Activated T-cell treated with anti-CD3 and anti-CD28 coated beads for 48 hours (primary cell): ENCODE measurements at places on chromosomes 12 and 14.

- DNase-seq, result no peak
These were observed 9.4 kb downstream of the TNFRSF1A start for GRCh38 chr12:6332459-6332858.

GRCh38 chr12:66852765-66853164 lies 173.9 kb upstream of the GRIP1 start:
- no peak for DNase-seq

DNA sequence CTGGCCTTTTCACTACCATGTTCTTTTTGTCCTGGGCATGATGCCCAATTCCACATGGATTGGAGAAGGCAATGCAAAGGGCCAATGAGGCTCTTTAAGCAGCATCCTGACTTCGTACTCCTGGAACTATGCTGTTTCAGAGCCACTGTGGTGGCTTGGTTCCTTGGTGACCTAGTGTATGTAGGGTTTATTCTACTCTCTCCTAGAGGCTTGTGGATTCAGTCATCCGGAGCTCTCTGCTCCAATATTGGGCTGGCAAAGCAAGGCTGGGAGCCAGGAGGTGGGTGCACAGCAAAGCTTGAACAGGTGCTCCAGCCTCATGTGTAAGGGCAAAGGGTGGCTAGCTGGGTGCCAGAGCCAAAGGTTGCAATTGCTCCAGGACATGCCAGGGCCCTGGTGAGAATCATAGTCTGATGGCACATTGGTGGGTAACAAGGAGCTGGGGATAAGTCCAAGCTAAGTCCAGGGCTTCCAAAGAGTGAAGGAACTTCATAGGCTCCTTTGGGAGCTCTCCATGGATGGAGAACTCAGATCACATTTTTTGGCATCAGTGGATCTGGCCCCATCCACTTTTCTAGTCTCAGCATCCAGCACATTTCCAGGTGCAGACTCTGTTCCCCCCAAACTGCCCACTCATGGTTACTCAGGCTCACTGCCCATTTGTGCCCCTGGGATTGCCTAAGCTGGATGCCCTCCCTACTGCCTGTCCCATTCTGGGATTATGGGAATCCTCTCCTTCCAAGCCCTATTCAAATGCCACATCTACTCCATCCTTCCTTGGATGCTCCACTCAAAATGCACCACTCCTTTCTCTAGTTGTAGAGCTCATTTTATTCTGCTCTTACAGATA lies 253.9 kb downstream of the EMP1 start:
- DNase-seq, result no peak

DNA sequence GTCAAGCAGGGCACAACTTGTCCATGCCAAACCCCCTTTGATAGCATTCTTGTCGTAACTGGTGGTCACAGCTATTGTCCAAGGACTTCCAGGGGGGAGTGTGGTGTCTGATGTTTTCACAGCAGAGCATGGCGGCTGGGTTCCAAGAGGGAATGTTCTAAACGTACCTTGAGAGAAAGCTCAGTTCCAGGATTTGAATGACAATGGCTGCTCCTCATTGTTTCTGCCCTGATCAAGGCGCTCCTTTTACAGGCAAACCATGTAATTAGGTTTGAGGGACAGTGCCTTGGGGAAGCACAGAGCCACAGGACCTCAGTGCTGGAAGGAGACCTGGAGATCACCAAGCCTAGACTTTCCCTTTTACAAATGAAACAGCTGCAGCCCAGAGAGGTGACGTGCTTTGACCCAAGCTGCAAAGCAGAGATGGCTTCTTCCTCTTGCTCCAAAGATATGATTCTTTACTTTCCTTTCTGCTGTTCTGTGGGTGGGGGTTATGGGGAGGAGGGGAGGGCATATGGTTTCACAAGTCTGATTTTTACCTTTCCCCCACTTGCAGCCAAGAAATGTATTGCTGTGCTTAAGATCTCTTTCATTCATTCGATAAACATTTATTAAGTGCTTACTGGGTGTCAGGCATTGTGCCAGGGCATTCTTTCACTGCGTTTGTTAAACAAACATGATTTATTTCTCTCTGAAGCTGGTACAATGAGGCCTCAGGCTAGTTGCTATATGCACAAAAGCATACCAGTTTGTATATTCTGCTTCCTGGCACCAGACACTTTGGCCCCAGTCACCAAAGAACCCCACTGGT lies 172.8 kb downstream of the KTN1 start:
- DNase-seq, result no peak

DNA sequence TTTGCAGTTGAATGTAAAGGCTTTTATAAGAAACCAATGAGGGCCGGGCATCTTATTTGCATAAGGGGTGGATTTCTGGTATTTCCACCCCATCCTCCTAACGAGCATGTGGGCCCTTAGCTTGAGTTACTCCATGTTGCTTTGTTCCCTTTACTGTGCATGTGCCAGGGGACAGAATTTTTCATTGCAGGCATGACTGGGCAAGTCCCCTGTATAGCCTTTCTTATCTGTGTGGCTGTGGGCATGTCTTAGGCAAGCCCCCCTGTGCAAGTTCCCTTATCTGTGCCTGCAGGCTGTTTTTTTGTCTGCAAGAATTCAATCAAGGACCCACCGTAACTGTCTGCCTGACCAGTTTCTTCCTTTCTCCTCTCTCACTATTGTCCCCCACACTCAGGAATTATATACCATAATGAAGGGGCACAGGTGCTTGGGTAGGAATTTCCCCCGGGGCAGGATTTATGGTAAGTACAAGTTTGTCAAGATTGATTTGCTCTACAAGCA lies 152.2 kb upstream of the CNOT2 start:
- DNase-seq, result no peak

GRCh38 chr14:32710731-32711680 lies 227.7 kb upstream of the NPAS3 start:
- DNase-seq, result no peak

DNA sequence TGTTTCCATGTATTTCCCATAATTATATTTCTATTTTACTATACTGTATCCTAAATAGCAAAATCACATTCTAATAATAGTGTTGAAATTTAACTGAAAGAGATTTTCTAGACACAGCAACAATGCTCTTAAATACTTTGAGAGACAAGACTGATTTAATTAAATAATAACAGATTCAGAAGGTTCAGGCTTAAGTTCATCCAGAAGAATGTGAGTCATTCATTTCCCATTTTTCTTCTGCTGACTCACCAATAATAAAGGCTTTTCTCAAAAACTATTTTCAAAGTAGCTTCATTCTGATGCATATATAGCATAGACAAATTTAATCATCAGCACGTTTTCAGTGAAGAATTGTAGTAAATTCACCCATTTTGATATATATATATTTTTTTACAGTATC lies 481.4 kb downstream of the MDGA2 start:
- no peak for DNase-seq

DNA sequence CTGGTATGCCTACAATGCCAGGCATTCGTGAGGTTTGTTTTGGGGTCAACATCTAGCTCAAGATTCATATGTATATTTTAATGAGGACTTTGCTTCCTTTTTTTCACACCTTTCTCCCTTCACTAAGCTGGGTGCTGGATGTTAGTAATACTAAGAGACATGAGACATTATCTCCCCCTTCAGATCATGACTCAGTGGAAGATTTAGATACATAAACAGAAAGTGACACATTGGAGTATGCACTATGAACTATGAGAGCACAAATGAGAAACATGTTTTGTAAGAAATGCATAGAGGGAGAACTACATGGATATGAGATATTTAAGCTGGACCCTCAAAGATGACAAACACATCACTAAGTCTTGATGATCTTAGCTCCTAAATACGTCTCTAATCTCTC lies 286.3 kb downstream of the RPAP3 start:
- no peak for DNase-seq

GRCh38 chr12:57766464-57767304 lies at the start of gene CYP27B1:
CYP27B1 (minus strand) TSS chr12:57767078; CDS start chr12:57767041, 37 bp downstream.
- no peak for DNase-seq
